CD4-positive, alpha-beta T cell treated with Interleukin-6 at 100 ng/mL for 8 hours (primary cell): ENCODE measurements at places on chromosomes 16 and 17.

GRCh38 chr16:29737713-29738112, 8.1 kb downstream of the C16orf54 start:
- no peak for DNase-seq

DNA sequence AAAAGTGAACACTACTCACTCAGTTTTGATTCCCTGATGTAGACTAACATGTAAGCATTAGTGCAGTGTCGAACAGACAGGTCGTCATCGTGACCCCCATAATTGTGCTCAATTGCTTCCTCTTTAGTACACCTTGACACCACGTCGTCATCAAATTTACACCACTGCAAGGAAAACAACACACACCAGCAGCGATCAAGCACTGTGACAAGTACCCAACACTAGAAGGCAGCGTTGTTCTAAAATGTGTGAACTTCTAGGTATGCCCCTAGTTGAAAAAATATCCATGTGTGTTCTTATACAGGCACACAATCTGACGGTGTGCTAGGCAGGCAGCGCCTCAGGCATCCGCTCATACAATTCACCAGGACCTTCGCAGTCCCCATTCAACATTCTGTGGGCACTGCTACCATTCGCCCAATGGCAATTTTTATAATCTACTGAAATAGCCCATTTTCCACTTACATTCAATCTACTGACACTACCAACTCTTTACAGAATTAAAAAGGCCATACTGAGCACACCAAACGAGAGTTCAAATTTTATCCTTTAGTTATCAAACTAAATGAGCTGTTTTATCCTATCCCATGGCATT, 23.1 kb downstream of the LITAFD start:
- no peak for DNase-seq

GRCh38 chr17:70278844-70279462, 109.6 kb downstream of the KCNJ2 start:
- no peak for DNase-seq

DNA sequence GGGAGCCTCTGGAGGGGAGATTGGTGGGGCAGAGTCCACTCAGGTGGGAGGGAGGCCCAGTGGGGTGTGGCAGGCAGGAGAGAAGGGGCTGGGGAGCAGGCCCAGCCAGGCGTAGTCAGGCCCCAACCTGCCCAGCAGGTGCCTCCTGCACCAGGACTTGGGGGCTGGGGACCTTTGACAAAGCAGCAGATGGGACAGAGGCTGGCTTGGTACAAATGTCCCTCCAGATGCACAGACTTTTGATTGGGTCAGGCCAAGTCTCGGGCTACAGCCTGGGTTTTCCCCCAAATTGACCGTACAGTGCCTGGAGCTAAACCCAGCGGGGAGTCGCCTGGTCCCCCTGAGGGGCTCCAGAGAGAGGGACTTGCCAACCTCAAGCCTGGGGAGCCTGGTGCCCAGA, 411 bp downstream of the GGT6 start:
- DNase-seq = no peak

GRCh38 chr17:79495665-79496064, 115.2 kb downstream of the RBFOX3 start:
- DNase-seq = no peak

DNA sequence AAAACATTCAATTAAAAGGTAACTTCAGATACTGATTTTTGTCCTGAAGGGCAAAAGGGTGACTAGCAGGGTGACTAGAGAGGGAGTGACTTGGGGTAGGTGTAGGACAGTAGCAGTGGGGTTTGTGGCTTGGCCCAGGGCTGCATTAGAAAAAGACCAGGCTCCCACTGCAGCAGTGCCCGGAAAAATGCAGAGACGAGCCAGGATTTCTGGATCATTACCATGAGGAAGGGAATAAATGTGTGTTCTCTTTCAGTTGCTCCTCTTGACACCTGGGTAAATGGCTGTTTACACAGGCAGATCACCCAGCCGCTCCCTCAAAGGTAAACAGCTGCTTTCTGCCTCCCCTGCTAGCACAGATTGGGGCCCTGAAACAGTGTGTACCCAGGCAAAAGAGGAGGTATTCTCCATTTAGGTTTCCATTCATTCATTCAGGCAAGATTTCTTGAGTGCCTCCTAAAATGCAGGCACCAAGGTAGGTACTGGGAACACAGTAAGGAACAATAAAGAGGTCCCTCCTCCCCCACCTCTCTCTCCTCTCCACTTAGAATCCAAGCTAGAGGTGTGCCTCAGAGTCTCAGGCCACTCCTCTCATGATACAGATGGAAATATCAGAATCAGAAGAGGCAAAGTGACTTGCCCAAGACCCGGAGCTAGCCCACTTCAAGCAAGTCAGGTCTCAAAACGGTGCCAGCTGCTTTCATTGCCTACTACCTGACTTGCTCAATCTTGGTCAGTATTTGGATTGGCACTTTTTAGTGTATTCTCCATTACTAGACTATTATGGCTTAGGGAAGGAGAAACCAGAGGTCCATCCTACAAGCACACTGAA, 15.2 kb upstream of the TOX3 start:
- DNase-seq = no peak

- DNase-seq = no peak
Observed at GRCh38 chr16:27389272-27389961, 12.6 kb upstream of the IL21R start.

- no peak for DNase-seq
Observed at GRCh38 chr17:58995247-58995940, 111.3 kb downstream of the TRIM37 start.

- DNase-seq = no peak
Observed at GRCh38 chr17:80799538-80800480, 191.8 kb upstream of the CHMP6 start.

DNA sequence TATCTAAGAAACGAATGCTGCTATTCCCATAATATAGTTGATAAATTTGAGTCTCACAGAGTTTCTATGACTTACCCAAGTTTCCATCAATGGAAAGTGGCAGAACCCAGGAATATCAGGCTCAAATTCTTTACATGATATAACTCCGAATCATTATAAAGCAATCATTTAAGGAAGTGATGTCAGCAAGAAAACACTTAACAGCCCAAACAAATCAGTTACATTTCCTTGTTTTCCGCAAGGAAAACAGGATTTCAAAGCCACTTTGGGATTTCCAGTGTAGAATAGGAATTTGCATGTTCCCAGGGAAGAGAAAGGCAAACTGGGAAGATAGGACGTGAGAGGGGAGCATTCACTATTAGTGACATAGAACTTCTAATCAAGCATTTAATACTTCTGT, 311.4 kb upstream of the GOT2 start:
- DNase-seq = no peak

DNA sequence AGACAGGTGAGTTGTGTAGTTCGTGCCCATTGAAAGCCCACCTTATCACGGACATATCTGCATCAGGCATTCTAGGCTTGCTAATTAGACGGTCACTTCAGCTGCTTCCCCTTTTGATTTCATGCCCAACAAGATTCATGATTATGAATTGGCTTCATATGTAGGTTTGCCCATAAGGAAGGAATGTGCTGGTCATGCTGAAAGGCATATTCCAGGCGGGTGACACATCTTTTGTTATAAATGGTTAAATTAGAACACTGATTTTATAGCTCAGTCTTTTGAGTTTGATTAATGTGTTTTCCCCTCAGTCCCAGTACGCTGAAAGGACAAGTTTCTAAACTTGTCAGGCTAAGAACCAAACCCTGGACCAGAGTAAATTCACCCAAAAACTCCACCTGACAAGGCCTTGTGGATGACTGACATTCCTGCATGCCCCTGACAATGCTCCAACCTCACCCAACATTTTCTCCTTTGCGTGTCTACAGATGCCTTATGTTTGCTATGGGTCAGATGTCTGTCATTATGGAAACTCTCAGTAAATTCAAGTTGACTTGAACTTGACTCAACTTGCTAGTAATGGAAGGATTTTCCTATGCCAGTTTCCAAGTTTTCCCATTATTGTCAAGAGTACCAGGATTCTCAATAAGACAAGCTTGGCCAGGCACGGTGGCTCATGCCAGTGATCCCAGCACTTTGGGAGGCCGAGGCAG, 421.9 kb downstream of the PMP22 start:
- no peak for DNase-seq

GRCh38 chr17:2028737-2029136, 1.2 kb upstream of the DPH1 start:
- no peak for DNase-seq

GRCh38 chr17:78998311-78999055, 11.1 kb downstream of the CANT1 start:
- no peak for DNase-seq

DNA sequence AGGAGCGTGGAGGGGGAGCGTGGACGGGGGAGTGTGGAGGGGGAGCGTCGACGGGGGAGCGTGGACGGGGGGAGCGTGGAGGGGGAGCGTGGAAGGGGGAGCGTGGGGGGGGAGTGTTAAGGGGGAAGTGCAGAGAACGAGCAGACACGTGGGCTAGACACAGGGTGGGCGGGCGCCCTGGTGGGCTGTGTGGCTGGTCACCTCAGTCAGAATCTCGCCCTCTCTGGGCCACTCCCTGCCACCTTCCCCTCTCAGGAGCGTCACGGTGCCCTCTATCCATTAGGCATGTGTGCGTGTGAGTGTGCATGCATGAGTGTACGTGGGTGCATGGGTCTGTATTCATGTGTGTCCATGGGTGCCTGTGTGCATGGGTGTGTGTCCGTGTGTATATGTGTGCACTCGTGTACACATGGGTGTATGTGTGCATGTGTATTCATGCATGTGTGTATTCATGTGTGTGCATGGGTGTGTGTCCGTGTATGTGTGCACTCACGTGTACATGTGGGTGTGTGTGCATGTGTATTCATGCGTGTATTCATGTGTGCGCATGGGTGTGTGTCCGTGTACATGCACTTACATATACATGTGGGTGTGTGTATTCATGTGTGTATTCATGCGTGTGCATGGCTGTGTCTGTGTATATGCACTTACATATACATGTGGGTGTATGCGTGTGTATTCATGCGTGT, 49.3 kb upstream of the PABPN1L start:
- DNase-seq = no peak

- DNase-seq = no peak
Observed at GRCh38 chr17:64390044-64390443, 616 bp downstream of the PECAM1 start.

- DNase-seq = no peak
Observed at GRCh38 chr17:73025041-73025560, 67.4 kb downstream of the SLC39A11 start.

GRCh38 chr16:71412270-71413160, 29.3 kb downstream of the TLE7 start:
- DNase-seq = peak; percentile 58

DNA sequence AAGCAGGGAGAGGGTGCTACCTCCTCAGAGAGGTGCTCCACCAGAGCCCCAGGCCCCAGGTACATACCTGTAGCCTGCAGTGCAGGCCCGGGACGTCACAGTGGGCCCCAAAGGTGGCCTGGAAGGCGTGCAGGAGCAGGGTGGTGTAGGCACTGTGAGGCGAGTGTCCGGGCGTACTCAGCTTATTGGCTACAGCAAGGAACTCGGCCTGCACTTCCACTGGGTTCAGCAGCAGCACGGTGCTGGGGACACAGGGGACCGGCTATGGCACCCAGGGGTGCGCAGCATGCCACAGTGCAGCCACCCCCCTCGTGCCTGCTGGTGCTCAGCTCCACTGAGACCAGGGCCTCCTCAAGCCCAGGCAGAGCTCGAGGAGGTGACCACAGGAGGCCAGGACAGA, 23.2 kb upstream of the PIK3R6 start:
- DNase-seq = no peak

DNA sequence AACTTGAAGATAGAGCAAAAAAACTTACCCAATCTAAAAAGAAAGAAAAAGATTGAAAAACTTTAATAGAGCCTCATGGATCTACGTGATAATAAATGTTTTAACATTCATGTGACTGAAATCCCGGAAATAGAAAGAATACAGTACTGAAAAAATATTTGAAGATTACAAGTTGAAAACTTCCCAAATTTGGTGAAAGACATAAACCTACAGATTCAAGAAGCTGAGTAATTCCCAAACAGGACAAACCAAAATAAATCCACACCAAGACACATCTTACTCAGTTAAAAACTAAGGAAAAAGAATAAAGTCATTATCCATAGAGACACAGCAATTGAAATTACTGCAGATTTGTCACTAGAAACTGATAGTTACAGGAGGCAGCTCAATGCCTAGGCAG, 121.8 kb upstream of the NUDT7 start:
- no peak for DNase-seq

- peak; percentile 92 for DNase-seq
Observed at GRCh38 chr17:7023576-7024401, 939 bp downstream of the BCL6B start.

- DNase-seq = no peak
Observed at GRCh38 chr17:38693700-38694329, 11.3 kb upstream of the MLLT6 start.

DNA sequence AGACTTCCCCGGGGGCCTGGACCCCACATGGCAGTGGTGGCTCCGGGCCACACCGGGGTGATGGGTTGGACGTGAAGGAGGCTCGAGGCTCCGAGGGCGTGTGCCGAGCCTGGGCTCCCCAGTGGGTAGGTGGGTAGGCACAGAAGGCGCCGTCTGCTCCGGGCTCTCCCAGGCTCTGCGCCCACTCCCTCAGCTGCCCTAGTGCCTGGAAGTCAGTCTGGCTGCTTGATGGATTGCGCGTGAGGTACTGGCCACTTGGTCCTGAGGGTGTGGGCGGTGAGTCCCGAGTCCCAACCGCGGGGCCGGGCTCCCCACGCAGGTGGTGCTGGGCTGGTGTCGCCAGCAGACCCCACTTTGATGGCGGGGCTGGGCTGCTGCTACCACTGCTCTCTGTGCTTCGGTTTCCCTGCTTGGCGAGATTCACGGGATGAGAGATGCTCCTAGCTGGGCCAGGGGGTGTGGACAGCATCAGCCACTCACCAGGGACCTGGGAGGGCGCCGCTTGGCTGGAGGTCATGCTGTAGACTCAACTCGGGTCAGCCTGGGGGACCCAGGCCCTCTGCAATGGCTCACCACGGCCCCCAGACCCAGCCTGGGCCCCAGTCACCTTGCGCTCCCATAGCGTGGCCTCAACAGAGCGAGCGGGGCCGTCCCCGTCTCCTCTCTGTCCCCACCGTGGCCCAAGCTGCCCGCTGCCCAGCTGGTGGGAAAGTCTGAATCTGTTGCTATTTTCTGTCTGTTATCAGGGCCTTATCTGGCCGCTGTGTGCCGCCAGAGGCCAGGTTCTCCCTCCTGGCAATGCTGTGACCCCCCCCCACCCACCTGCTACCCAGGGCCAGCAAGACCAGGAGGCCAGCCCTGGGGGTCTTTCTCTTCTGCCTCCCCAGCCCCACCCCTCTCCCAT, 26.1 kb downstream of the ZFPM1 start:
- no peak for DNase-seq

DNA sequence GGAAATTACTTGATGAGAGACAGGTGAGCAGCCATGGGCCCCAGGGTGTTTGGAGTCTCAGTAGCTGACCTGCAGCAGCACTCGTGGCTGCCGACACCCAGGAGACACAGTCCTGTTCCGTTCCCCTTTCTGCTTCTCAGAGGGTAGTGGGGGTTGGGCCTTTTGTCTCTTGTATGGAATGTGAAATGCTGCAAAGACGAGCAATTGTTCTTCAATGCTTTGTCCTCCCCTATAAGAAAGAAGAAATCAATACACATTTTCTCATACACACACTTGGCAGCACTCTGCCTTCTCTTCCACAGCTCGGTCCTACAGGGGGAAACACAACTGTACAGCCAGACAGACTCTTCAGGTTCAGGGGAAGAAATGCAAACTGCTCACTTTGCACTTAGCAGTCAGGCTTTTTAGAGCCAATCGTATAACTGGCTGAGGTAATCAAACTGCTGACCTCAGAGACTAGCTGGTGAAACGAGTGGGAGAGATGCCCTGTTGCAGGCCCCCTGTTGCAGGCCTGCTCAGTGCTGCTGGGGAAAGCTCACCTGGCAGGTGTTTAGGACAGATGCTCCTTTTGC, 96.7 kb downstream of the AATF start:
- no peak for DNase-seq
